Hindlimb muscle (tissue), 1 donor: ENCODE measurements at places on chromosomes 11 and 22. TPM values are rescaled to one million over a fixed set of nuclear protein-coding genes. Genes with fewer than 3 reads are reported as not detected.

DNA sequence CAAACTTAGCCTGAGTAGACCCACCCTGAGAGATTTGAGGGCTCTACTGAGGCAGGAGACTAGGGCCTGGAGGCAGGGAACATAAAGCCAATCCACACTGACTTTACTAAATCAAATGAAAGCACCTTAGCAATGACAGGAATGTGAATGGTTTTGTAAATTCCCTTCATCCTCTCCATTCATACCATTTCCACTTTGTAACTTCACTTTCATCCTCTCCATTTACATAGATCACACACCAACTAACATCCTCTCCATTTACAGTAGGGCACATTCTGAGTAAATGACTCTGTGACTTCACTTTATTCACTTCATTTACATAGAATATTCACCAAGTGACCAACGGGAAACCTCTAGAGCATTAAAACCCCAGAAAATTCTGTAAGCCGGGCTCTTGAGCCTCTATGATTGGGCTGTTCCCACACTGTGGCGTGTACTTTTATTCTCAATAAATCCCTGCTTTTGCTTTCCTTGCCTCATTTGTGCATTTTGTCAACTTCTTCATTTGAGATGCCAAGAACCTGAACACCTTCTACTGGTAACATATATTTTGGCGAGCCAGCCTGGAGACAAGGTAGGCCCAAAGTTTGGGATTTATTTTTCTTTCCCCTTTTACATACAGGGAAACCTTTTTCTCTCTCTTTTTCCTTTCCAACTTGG is 82.9 kb downstream of the PIWIL4 start:
- DNase-seq: no peak

DNA sequence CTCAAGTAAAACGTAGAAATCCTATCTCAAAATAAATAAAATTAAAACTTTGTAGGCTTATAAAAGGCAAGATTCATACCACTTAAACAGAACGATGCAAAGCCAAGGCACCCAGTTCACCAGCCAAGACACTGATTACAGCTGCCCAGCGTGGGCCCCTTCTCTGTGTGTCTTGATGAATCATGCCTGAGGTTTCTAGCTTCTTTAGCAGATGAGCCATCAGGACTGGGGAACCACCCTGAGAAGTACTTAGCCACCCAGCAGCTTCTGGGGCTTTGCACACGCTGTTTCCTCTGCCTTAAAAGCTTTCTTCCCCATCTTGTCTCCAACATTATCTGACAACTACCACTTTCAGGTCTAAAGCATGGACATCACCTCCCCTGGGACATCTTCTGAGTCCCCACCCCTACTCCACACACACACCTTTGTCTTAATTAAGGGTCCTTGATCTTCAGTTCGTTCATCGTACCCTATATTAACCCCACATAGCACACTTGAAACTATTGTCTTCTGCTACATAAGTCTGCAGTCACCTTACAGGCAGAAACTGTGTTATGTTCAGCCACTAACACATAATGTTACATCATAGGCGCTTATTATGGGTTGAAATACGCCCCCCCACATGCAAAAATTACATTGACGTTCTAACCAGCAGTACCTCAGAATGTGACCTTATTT is 8.7 kb upstream of the LAYN start:
- no peak for DNase-seq

- DNase-seq: no peak
These were observed 572.6 kb upstream of the LUZP2 start for GRCh38 chr11:23924226-23924625.

DNA sequence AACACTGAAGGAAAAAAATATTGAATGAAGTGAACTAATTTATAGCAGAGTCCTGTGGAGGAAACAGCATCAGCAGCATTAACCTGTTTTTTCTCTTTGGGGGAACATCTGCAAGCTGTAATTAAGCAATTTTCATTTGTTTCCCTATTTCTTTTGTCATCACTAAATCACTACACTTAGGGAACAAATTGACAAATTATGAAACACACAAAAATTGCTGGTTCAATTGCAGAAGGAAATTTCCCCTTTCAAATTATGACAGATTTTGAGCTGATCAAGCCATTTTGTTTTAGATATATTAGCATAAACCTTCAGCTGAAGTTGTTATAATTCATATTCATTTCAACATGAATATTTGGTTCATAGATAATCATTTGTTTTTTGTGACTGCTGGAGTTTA is 22.2 kb upstream of the RAG2 start:
- no peak for DNase-seq

DNA sequence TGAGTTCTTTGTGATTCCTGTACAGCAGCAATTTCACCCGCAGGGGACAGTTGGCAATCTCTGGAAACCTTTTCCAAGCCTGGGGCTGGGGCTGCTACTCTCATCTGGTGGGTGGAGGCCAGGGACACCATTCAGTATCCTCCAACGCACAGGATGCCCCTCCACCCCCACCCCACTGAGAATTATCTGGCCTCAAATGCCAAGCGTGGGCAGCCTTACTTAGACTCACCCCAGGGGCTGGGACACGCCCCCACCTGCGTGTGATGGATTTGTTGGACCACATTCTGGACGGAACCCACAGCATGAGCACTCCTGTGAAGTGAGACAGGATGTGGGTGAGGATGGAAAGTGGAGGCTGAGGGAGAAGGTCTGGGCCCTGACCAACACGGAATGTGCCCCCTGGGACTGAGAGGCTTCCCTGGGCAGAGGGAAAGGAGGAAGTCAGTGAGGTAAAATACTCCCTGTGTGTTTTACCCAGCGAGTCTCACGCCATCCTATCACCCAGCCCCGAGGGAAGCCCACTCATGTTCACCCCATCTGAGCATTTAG is 13.7 kb downstream of the RASD2 start:
- no peak for DNase-seq

GRCh38 chr11:68524213-68524612 is 63.7 kb downstream of the PPP6R3 start:
- DNase-seq: no peak

DNA sequence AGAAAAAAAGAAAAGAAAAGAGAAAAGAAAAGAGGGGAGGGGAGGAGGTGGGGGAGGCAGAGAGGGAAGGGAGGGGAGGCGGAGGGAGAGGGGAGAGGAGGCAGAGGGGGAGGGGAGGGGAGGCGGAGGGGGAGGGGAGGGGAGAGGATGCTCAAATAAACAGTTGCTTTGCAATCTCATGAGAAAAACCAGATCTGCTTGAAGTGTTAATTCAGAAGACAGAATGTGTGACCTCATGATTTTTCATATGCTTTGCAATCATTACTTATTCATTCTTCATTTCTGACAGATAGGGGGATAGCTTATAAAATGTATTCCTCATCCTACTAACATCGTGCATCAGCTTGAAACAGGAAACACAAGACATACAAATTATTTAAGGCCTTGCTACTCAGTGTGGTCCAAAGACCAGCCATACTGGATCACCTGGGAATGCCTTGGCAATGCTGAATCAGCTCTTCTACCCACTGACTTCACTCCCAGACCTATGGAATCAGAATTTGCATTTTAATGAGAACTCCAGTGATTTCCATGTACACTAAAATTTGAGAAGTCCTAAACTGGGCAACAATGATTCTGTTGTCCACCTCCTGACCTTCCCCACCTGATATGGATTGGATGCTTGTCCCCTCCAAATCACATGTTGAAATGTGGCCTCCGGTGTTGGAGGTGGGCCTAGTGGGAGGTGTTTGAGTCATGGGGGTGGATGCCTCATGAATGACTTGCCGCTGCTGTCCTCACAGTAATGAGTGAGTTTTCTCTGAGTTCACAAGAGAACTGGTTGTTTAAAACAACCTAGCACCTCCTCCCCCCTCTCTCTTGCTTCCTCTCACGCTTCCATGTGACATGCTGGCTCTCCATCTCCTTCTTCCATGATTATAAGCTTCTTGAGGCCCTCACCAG is 69.2 kb downstream of the CCDC34 start:
- no peak for DNase-seq

- DNase-seq: no peak
These were observed 5.2 kb downstream of the DGAT2 start for GRCh38 chr11:75773595-75774353.

Gene OR4C5
- polyA plus RNA-seq: not detected

Gene ARHGAP20
- polyA plus RNA-seq: 6.1 TPM

Gene ACCS
- 17.9 TPM for polyA plus RNA-seq

Gene DNAJB7
- 0.40 TPM for polyA plus RNA-seq

Gene SMIM35
- polyA plus RNA-seq: 0.76 TPM

Gene BIRC3
- 1.7 TPM for polyA plus RNA-seq

Gene SPINDOC
- 21.3 TPM for polyA plus RNA-seq
